Ammon's horn (tissue), 1 donor: ENCODE measurements at places on chromosomes 4 and X.

GRCh38 chr4:170025523-170026252 lies 507 bp downstream of the MFAP3L start:
- peak; percentile 73 for DNase-seq

DNA sequence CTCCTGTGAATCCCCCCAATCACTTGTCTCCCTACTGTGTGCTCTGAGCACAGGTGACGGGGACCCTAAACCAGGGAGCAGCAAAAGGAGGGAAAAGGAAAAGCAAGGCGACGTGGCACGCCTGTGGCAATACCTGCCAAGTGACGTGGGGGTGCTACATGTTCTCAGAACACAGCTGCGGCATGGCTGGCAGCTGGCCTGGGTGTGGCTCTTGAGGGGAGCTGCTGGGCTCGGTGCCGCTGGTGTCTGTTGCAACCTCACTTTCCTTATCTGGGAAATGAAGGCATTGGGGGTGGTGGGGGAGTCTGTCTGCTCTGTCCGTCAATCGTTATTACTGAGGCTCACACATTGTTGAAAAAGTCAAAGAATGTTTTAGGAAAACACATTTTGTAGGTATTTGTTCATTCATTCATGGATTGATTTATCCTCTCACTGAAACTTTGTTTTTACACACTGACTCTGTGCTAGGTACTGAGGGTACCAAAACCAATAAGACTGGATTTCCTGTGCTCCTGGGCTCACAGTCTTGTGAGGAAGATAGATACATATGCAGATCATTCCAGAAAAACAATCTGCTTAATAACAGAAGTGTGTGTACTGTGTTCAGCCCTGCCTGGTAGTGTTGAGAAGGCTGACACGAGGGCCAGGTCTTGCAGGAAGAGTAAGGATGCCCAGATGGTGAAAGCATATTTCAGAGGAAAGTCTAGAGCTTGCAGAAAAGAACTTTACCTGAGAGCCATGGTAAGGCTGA lies 217.6 kb downstream of the PTTG2 start:
- DNase-seq = no peak

DNA sequence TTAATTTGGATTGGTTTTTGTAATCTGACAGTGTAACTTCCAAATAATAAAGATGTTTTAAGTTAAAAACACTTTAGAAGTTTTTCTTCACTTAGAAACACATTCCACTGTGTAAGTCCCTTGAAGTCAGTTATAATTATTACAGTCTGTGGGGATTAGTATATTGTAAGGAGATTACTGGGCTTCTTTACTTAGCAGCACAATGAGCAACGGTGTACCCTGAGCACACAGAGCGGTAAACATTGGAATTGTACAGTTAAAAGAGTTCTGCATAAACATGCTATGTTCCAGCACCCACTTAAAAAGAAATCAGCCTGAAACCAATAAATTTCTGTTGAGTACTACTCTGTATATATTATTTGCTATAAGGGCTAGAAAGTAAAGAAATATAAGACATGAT lies 44.3 kb downstream of the CCSER1 start:
- no peak for DNase-seq

GRCh38 chr4:67558493-67558892 lies at the start of gene STAP1:
Gene STAP1, plus strand, starts transcription at chr4:67558727. Its CDS starts 83 bp downstream, at chr4:67558810.
- DNase-seq = peak; percentile 6

DNA sequence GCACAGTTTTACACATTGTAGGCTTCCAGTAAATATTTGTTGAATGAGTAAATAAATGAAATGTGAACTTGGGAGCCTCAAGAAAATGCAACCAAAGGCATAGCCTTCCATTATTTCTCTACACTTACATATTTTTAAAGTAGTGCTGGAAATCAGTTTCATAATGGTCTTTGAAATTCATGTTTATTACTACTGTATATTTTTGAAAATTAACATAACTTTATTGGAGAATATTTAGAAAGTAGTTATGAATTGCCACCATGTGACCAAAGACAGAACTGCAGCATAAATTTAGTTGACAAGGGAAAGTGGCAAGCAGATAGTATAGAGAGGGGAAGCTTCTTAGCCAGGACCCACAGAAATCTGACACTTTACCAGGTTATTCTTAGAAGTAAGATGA lies 6.4 kb downstream of the TCEAL8 start:
- DNase-seq = peak; percentile 23

GRCh38 chr4:6501171-6501570 lies 28.8 kb upstream of the PPP2R2C start:
- no peak for DNase-seq

GRCh38 chr4:61522312-61522711 lies 322.2 kb downstream of the ADGRL3 start:
- DNase-seq = no peak

DNA sequence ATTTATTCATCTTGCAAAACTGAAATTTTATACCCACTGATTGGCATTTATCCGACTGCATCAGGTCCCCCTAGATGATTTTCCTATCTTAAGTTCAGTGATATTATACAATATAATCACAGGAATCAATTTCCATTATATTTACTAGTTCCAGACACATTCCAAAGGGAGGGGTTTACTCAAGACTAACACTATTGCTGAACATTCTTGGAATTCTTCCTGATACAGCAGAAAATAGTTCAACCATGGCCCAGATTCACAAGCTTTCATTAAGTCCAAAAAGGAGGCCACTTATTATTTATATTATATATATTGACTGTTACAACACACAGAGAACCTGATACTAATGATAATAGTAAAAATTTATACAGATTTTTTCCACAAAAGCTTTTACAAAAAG lies 2353.6 kb downstream of the PCDH7 start:
- no peak for DNase-seq

- DNase-seq = no peak
Measured at GRCh38 chr4:77930876-77931275, 68.2 kb downstream of the MRPL1 start.

- DNase-seq = no peak
Measured at GRCh38 chrX:35786271-35786670, 11.9 kb upstream of the MAGEB16 start.

GRCh38 chr4:185287031-185287430 lies 77.6 kb downstream of the SNX25 start:
- no peak for DNase-seq

- DNase-seq = no peak
Measured at GRCh38 chrX:13658602-13659001, 5.7 kb downstream of the TCEANC start.

DNA sequence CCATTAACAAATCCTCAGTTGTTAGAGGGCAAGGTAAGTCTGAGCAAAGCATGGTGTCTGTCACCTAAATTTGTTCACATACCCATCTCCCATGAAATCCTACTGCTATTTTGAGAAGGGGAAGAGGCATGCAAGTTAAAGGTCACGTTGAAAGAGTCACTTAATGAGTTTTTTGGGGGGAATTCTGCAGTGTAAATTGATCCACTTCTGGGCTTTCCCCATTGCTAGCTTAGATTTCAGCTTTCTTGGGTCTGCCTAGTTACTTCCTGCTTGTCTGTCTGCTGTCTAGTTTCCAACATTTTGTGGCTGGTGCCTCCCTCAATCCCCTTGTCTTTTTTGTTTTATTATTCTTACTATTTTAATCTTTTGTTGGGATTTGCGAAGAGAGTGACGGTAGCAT lies 32.0 kb downstream of the CEP135 start:
- no peak for DNase-seq

GRCh38 chr4:20538905-20539304 lies 161.4 kb upstream of the PACRGL start:
- no peak for DNase-seq

DNA sequence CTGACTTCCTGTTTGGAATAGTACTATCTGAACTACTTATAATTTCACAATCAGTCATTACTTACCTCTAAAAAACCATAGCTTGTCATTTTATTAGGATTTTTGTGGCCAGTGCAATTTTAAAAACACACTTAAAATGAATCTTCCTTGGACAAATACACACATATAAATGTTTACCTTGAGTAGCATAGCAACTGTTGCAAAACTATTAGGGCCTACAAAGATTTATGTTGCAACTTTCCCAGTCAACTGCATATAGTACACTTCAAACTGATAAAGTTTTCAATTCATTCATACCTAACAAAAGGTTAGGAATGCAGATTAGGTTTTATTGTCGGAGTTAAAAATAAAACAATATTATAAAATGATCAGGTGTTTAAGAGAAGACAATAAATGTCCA lies 193.0 kb downstream of the PDGFC start:
- DNase-seq = no peak

GRCh38 chrX:40268188-40268520 lies 170.4 kb upstream of the BCOR start:
- no peak for DNase-seq

DNA sequence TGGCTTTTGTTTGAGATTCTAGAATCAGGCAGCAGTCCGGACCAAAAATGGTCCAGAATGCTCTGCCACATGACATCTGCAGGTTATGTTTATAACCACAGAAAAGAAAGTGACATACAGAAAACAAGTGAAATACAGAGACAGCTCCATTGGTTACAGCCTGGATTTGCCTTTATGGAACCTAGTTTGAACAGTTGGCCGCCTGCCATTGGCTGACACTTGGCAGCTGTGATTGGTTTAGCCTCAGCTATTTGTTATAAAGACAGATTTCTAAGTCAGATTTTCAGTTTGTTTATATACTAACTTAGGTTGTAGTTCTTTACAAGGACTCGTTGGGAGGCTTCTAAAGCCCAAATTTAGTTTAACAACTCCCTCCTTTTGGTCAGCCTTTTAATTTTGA lies 40.8 kb upstream of the IL9R start:
- peak; percentile 11 for DNase-seq

DNA sequence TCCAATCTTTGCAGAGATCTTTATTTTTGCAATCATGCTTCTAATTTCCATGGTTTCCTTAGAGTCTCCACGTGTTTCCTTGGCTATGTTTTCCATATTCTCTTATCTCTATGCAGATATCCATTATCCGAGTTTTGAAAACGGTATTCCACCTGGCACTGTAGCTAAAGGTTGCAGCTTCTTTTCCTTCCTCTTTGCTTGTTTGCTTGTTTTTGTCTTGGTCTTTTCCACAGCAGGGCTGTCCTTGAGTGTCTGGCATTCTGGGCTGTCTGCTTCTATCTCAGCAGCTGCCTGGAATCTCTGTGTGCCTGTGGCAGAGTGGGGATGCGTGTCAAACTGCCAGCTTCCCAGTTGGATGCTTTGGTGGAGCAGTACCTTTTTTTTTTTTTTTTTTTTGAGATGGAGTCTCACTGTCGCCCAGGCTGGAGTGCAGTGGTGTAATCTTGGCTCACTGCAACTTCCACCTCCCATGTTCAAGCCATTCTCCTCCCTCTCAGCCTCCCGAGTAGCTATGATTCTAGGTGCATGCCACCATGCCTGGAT lies 46.9 kb downstream of the WFS1 start:
- DNase-seq = no peak

- DNase-seq = peak; percentile 52
Measured at GRCh38 chr4:27066591-27066990, 205.9 kb downstream of the STIM2 start.

DNA sequence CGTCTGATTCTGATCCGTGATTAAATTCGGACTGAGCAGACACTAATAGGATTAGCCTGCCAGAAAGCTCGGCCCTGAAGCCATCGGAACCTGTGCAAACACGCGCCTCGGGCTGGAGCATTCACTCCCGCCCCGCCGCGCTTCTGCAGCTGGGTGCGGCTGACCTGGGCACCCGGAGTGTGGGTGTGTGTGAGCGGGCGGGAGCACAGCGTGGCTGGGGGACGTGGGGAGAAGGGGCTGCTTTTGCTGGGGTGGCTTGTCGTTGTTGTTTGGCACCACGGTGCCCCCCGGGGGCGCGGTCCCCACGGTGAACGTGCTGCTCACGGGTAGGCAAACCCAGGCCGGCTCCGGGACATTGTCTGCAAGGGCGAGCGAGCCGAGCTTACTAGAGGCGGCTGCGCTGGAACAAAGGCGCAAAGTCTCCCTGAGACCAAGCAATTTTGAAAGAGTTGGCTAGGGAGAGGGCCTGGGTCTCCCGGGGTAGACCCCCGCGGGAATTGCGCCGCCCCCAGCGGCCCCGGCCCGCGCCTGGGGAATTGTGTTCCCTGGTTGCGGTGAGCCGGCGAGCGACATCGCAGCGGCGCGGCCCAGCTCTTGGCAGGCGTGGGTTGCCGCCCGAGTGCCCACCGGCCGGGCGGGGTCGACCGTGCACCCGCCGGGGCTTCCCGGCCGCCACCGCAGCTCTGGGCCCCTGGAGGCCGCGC lies 1.4 kb downstream of the MAMLD1 start:
- no peak for DNase-seq

DNA sequence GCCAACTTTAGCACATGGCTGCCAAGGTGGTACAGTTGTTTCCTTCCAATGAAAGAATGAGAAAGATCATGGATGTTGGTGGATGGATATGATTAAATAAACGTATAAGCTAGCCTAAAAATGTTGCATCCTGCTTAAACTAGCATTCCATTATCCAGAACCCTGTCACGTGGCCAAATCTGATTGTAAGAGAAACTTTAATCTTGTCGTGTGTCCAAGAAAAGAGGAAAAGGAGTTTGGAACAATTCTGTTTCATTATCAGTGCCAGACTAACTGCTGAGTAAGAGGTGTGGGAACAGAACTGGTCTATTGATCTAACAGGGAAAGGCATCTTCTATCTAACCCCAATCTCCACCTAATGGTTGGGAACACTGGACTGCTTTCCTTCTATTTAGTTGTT lies 325.2 kb upstream of the BMP3 start:
- DNase-seq = no peak

DNA sequence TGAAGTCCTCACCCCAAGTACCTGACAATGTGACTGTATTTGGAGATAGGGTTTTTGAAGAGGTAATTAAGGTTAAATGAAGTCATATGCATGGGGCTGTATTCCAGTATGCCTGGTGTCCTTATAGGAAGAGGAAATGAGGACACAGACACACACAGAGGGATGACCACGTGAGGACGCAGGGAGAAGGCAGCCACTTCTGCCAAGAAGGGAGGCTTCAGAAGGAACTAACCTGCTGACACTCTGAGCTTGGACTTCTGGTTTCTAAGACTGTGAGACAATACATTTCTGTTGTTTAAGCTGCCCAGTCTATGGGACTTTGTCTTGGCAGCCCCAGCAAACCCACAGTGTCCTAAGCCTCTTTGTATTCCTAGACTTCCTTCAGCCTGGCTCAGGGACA lies 3.0 kb upstream of the SLC2A9 start:
- peak; percentile 75 for DNase-seq

- no peak for DNase-seq
Measured at GRCh38 chr4:151708100-151708499, 52.7 kb downstream of the GATB start.

DNA sequence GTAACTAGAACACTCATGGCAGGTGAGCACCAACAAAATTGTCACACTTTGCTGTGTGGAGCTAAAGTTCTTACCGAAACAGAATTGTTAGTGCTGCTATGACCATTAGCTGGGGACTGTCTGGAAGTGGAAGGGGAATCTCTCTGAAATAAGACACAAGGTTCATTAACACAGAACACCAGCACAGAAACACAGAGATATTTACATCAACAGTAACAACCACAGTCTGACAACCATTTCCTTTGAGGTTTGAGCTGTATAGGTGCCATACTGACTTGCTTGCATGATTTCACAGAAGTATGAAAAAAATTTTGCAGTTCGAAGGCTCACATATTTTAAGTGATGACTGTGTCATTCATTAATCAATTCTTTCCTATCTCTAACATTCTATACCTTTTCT lies 109.8 kb downstream of the NYX start:
- no peak for DNase-seq
